ENCODE measurements at places on chromosomes 5 and 9.

GRCh38 chr9:115367780-115368525 is 250.0 kb upstream of the TNC start:
- DNase-seq: no peak

DNA sequence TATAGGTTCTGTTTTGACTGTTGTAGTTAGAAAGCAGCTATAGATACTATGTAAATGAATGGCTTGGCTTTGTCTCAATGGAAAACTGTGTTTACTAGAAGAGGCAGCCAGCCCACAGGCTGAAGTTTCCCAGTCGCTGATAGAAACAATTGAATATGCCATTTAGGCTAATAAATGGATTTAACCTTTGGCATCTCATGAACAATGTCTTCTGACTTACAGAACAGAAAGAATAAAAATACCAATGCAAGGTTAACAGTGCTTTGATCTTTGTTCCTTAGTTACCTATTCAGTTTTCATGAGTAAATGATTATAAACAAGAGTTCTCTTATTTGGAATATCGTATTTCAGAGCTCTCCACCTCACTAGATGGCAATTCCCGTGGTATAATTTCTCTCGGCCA is 120.6 kb downstream of the PAM start:
- DNase-seq: no peak

GRCh38 chr5:127561254-127561653 is 43.8 kb downstream of the PRRC1 start:
- no peak for DNase-seq

- no peak for DNase-seq
Measured at GRCh38 chr5:125215593-125215992, 469.2 kb upstream of the ZNF608 start.

DNA sequence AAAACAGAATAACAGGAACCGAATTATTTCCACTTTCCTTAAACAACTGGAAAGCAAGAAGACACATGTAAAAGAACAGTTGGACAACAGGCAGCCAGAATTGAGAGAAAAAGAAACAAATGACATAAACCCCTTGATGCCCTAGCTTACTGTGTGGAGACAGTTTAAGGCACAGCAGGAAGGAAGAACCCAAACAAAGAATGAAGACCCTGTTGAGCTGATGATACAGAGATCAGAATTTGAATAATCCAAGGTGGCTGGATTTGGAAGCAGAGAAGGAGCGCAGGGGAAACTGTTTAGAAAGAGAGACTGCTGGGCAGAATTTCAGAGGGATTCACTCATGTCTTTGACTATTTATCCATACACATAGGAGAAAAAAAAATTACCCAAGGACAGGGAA is 316.3 kb upstream of the POU5F2 start:
- no peak for DNase-seq

GRCh38 chr9:2603621-2604020 is 18.0 kb upstream of the VLDLR start:
- no peak for DNase-seq

DNA sequence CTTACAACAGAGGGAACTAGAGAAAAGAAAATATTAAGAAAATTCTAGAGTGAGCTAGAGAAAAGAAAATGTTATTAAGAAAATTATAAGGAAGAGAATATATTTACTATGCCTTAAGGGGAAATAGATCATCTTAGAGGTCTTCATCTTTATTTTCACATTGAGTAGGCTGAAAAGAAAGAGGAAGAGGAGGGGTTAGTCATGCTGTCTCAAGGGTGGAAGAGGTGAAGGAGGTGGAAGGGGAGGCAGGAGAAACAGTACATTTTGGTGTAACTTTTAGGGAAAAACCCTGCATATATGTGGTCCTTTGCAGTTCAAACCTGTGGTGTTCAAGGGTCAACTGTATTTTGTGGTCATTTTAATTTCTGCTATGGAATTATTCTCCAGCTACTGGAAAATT is 46.6 kb downstream of the PPIP5K2 start:
- DNase-seq: no peak

- DNase-seq: no peak
Measured at GRCh38 chr5:133681896-133682295, 69.6 kb upstream of the FSTL4 start.

DNA sequence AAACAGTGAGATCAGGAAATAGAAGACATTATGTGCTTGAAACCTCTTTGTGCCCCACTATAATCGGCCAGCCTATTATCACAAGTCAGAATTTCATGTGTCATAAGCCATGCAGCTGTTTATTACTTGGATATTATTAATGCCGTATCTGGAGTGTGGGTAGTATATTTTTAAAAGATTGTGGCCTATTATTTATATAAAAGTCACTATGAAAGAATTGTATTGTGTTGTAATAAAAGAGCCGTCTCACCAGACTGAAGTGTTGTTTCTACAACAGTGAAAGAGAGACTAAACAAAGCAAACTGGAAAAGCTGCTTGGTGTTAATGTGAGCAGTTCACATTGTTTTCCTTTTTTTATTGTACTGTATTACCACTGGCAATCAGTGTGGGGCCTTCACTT is 449.1 kb downstream of the PSAT1 start:
- no peak for DNase-seq

GRCh38 chr5:66839636-66840185 is 243.5 kb downstream of the MAST4 start:
- no peak for DNase-seq

GRCh38 chr9:34134521-34134920 is 8.0 kb upstream of the DCAF12 start:
- no peak for DNase-seq

DNA sequence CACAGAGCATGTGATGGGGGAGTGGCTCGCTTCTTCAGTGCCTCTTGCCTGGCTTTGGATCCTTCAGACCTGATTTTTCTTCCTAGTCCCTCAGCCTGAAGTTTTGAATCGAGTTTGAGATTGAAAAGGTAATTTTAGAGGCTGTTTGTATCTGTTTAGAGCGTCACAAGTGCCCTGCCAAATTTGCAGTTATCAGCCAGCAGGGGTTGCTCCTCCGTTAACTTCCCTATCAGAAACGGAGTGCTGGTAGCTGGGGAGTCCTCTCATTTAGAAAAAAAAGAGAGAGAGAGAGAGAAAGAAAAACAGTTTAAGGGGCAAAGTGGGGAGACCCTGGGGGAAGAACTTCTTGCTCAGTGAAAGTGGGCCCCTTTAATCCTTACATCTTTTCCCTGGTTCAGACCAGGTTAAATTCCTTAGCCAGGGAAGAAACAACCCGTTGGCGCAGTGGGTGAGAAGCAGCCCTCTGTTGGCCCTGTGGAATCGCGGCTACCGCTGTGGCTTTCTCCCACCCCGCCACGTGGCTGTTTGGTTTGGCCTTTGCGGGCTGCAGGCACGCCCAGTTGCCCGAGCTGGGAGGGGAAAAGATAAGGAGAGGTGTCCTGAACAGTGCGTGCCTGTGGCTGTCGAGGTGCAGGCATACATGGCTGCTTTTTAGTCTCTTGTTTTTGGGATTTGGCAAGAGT is 576.7 kb upstream of the ACO1 start:
- DNase-seq: no peak

DNA sequence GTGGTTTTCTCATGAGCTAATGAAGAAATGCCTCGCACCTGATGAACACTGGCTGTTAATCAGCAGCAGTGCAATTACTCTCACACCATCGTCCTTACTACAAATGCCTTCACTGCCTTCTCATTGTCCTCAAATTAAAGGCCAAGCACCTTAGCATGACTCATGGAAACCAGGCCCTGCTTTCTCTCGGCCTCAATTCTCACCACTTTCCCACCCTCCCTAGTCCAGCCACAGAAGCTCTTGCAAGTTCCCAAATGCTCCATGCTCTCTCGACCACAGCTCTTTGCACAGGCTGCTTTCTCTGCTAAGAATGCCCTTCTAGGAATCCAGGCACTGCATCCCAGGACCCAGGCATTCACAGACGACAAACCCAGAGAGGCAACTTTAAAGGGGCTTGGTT is 94.6 kb upstream of the KLF4 start:
- no peak for DNase-seq

GRCh38 chr5:40551496-40552491 is 127.9 kb upstream of the PTGER4 start:
- no peak for DNase-seq

GRCh38 chr5:132821791-132822190 is 8.7 kb downstream of the SHROOM1 start:
- DNase-seq: no peak

DNA sequence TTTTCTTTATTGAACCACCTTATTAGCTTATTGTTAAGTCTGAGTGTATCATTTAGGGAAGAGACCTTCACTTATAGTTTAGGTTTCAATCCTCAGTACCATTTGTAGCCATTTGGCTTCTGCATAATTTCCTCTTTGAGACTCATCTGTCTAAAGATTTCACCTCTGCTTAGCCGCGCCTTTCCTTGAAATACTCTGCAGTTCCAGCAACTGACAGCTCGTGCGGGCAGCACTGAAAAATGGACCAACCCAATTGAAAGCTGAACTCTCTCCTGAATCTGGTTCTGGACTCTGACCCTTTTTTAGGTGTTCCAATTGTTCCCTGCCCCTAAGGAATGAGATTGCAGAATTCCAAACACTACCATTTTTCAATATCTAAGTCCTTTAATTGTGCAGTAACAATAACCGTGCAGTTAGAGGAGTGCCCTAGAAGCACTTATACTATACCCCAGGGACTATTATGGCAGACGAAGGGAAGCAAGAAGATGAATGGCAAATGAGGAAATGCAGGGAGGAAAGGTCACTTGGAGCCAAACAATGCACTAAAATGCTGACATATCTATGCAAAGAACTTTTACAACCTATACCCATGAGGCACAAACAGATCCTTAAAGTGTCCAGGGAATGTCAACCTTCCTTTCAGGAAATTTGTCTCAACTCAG is 50.1 kb upstream of the PDE4D start:
- no peak for DNase-seq

DNA sequence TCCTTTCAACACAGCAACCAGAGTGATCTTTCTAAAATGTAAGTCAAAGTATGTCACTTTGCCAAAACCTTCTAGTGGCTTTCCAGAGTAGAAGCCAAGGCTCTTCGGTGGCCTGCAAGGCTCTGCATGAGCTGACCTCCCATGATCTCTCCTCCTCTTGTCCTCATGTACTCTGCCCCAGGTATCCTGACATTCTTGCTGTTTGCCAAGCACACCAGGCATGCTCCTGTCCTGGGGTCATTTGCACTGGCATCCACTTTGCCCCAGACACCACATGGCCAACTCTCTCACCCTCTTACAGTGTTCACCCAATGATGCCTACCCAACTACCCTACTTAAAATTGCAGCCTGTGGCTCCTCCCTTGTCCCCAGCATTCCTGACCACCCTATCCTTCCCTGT is 86.3 kb downstream of the ZNF618 start:
- no peak for DNase-seq

DNA sequence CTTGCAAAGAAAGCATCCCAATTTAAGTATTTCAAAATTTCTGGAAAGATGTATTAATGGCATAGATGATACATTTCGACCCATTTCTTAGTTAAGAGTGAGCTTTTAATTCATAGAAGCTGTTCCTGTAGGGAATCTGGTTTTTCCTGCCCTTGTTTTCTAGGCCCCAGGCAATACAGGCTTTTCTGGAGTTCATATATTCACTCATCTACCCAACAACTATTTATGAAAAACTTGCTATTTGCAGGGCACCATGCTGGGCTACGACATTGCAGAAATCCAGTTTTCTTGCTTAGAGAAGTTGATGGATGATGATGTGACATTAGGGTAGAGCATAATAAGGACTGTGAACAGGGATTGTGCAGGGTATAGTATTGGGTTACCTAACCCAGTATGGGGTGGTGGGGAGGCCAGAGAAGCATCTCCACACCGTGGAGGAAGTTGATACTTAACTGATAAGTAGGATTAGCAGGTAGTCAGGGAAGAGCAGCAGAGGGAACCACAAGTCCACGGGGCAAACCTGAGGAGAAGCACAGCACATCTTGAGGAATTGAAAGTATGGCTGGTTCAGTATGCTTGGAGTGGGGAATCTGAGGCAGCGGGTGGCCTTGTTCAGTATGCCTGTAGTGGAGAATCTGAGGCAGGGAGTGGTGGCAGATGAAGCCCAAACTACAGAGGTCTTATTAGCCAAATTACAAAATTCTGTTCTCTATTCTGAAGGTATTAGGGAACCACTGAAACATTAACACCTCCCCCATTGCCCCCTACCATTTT is 247.5 kb downstream of the ARRDC3 start:
- DNase-seq: no peak

DNA sequence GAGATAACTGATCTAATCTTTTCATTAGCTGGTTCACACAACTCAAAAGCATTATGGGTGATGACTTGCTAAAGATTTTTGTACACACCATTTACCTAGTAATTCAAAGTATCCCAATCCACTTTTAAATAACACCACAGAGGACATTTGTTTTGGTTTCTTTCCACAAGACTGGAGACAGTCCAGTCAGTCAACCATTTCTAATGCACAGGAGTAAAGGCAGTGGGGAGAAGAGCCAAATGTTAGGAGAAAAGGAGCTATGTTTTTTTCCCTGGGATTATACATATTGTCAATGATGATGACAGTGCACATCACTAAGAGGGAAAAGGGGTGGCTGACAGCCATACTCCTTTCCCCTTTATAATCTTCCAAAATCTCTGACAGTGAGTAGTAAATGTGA is 240.9 kb downstream of the GABRB2 start:
- no peak for DNase-seq

- no peak for DNase-seq
Measured at GRCh38 chr9:85108229-85108628, 438.7 kb downstream of the NTRK2 start.

DNA sequence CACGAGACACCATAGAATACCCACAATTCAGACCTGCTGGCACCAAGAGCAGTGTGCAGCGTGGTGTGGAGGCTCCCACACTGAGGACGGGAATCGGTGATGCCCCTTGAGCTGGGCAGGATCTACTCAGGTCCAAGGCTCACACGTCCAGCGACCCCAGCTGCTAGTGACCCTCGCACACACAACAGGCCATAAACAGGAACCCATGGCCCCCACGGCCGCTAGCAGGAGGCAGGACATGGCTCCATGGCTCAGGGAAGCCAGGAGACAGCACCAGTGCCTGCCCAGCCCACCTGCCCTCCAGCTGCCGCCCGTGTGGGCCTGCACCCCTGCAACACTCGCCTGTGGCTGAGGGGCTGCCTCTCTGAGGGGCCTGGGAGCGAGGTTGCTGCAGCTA is 43.4 kb upstream of the SLC9A3 start:
- DNase-seq: no peak

DNA sequence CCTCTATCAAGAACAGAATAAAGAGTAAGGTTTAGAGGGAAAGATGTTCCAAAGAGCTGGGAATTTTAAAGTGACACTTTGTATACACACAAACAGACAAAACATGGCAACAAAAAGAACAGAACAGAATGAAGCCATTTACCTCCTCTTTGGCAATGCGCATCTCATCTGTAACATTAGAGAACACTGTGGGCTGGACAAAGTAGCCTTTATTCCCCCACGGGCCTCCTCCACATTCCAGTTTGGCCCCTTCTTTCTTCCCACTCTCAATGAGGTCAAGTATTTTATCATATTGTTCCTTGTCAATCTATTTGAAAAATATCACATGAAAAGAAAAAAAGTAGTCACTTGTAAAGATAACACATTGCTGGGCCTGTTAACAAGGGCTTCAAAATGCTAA is 41.0 kb downstream of the ALDH1A1 start:
- no peak for DNase-seq

DNA sequence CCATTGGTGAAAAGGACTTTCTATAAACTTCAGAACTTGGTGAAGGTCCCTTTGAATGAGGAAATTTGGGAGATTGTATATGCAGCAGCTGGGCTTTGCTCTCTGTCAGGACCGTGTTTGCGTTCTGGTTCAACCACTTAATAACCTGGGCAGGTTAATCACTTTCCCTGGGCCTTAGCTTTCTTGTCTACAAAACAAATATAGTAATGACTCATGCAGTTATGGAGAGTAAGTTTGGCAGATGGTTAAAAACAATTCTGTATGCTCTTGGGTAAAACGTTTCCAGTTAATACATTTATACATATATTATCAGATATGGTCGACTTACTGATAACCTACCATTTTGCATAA is 197.0 kb downstream of the ARHGEF28 start:
- DNase-seq: no peak

Data from CD4-positive, alpha-beta T cell treated with Interleukin-15 for 1 hour (primary cell).